ENCODE measurements at places on chromosomes 11 and 22. TPM values are rescaled to one million over a fixed set of nuclear protein-coding genes. Genes with fewer than 3 reads are reported as not detected.

ANO9 gene
- 63.9 TPM for total RNA-seq

- no peaks in the 10 kb centered on the region for H3K36me3 ChIP-seq
- DNase-seq, result no peak
- H3K4me3 ChIP-seq, result no peak overlapping the region
- H3K27me3 ChIP-seq, result no peaks in the 10 kb centered on the region
- no peaks in the 10 kb centered on the region for H3K4me1 ChIP-seq
Measured at GRCh38 chr11:19253817-19254216, 13.1 kb upstream of the E2F8 start.

DNA sequence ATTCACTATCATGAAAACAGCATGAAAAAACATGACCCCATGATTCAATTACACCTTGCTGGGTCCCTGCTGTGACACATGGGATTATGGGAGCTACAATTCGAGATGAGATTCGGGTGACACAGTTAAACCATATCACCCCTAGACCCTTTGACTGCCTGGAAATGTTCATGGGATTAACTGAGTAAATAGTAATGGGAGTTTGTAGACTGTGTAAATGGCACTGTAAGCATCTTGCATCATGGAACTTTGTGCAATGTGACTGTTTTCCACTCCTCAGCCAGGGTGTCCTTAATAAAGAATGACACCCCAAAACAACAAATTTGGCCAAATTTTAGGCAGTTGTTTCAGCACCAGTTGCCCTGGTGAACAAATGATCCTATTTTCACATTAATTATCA, 7.9 kb upstream of the SLC22A25 start:
- H3K4me3 ChIP-seq, result no peak overlapping the region
- no peaks in the 10 kb centered on the region for H3K4me1 ChIP-seq
- DNase-seq, result no peak
- peaks cover 6% of the 10 kb centered on the region for H3K27me3 ChIP-seq
- no peak overlapping the region for H3K27ac ChIP-seq
- H3K36me3 ChIP-seq, result no peaks in the 10 kb centered on the region

FUT4 gene
- total RNA-seq, result 3.7 TPM

DNA sequence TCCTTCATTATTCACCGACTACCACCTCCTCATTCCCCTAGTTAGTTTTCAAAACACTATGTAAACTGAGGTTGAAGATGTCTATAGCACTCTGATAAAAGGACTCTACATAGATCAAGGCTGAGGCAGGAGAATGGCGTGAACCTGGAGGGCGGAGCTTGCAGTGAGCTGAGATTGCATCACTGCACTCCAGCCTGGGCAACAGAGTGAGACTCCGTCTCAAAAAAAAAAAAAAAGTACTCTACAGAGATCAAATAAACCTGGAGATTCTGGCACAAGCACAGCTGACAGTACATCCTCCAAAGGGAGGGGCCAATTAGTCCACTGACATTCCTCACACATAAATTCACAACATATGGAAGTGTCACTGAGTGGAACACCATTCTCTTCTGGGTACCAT, 31.0 kb downstream of the TSG101 start:
- no peak overlapping the region for H3K4me3 ChIP-seq
- DNase-seq, result no peak
- no peak overlapping the region for H3K27ac ChIP-seq

CHRDL2 gene
- total RNA-seq, result not detected

CHRM1 gene
- total RNA-seq, result not detected

GRCh38 chr11:33942954-33943353, 51.1 kb upstream of the LMO2 start:
- no peak overlapping the region for H3K27ac ChIP-seq
- DNase-seq, result no peak
- no peaks in the 10 kb centered on the region for H3K27me3 ChIP-seq
- H3K4me3 ChIP-seq, result no peak overlapping the region
- H3K36me3 ChIP-seq, result no peaks in the 10 kb centered on the region

DNA sequence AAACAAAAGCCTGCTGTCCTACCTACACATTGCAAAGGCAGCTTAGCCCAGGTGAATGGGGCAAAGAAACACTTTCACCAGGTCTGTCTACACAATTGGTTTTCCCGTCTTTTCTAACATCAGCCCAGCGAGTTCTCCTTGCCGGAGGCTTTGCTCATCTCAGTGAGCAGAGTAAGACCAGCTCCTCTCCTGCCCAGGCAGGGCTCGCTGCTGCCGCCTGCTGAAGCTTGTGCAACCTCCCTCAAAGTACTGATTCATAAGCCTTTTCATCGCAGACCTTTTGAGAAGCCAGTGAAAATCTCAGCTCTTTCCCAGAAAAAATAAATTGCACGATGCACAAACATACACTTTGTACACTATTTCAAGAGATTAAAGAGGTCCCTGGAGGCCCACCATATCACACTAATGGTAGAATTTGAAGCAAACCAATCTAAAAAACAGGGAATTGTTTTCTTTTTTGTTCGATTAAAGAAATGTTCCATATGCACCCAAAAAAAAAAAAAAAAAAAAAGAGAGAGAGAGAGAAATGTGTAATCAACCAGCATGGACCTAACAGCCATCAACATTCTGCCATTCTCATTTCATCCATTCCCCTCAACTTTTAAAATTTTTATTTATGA, 328.1 kb upstream of the MPPED2 start:
- no peaks in the 10 kb centered on the region for H3K4me1 ChIP-seq
- DNase-seq, result peak; percentile 4
- H3K36me3 ChIP-seq, result no peaks in the 10 kb centered on the region
- no peak overlapping the region for H3K27ac ChIP-seq
- no peak overlapping the region for H3K4me3 ChIP-seq

DNA sequence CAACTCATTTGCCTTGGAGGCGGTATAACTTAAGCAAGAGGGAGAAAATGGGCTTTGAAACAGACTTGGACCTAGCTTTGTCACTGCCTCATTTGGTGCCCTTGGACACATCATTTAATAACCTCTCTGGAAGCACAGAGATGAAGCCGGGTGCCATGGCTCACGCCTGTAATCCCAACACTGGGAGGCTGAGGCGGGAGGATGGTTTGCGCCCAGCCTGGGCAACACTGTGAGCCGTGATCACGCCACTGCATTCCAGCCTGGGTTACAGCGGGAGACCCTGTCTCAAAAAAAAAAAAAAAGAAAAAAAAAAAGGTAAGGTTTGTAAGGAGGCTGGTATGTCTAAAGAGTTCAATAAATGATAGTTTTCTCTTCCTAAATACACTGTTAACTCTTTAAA, 806 bp downstream of the COA4 start:
- no peaks in the 10 kb centered on the region for H3K27me3 ChIP-seq
- H3K4me1 ChIP-seq, result peaks cover 19% of the 10 kb centered on the region
- peaks cover 39% of the 10 kb centered on the region for H3K36me3 ChIP-seq
- H3K27ac ChIP-seq, result no peak overlapping the region

DNA sequence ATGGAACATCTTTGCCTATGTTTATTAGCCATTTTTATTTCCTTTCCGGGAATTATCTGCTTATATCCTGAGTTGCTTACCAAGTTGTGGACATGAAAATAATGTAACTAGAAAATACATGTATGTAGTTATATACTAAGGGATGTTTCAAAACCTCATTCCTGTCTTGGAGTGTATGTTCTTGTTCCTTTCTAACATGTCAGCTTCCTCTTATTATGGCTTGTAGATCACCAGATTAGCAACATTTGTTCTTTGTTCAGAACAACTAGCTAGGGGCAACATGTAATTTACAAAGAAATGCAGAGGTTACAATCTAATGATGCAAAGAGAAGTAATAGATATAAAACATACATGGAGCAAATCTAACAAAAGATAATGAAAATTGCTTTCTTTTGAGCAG, 13.1 kb upstream of the TMEM123 start:
- H3K27ac ChIP-seq, result peak overlapping the region; percentile 9
- H3K27me3 ChIP-seq, result no peaks in the 10 kb centered on the region
- H3K4me3 ChIP-seq, result peak overlapping the region; percentile 31
- no peak for DNase-seq

DNA sequence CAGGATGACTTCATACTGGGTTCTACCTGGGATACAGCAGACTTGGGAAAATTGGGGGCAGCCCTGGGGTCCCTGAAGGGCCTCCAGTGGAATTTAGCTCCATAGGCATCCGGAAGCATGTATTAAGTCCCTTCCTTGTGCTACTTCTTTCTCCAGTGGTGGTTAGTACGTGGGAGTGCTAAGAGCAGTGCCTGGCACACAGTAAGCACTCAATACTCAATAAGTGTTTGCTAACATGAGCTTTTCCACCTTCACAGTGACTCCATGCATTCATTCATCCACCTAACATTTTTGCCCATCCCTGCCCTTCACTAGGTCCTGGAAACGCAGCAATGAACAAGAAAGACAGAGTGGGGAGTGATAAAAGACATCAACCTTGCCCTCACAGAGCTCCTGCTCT, 120.5 kb downstream of the MN1 start:
- no peak overlapping the region for H3K4me3 ChIP-seq
- no peak overlapping the region for H3K27ac ChIP-seq
- H3K36me3 ChIP-seq, result no peaks in the 10 kb centered on the region
- no peaks in the 10 kb centered on the region for H3K4me1 ChIP-seq
- H3K27me3 ChIP-seq, result no peaks in the 10 kb centered on the region

GRCh38 chr11:73995731-73996130, 13.1 kb upstream of the UCP2 start:
- H3K27me3 ChIP-seq, result no peaks in the 10 kb centered on the region
- peaks cover 91% of the 10 kb centered on the region for H3K4me1 ChIP-seq
- peak; percentile 67 for DNase-seq

- peak; percentile 51 for DNase-seq
- H3K36me3 ChIP-seq, result no peaks in the 10 kb centered on the region
- peaks cover 39% of the 10 kb centered on the region for H3K4me1 ChIP-seq
- H3K27ac ChIP-seq, result peak overlapping the region; percentile 6
- no peak overlapping the region for H3K4me3 ChIP-seq
Measured at GRCh38 chr11:34650528-34650927, 29.6 kb downstream of the EHF start.

DNA sequence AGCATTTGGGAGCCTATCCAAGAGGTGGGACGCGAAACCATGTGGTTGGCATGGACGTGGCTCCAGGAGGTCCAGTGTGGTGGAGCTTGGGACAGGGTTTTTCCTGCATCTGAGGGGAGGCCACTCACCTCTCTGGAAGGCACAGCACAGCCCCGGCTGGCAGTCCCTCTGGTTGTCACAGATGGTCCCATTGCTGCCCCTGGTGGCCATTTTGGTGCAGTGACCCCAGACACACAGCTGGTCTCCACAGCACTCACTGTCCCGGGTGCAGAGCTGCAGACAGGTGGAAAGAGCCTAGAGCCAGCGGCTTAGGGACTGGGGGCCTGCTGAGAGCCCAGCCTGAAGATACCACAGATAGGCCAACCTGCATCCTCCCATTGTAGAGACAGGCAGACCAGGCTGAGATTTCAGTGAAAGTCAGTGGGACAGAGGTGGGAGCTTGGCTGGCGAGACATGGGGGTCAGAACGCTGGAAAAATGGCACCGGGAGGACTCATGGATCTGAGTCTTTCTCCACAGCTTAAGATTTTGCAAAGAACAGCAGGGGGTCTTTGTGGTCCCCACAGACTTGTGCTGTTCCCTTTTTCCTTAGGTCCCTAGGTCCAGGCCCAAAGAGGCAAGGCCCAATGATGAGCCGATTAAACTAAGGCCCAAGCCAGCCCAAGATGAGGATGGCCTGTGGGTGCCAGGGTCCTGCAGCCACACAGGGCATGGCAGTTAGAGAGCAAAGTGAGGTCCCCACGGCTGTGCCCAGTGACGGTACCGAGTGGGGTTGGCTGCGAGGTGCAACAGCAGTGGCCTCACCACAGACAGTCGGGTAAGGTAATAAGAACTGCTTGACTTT, 41.4 kb downstream of the DKK3 start:
- peak; percentile 50 for DNase-seq
- H3K36me3 ChIP-seq, result no peaks in the 10 kb centered on the region
- no peak overlapping the region for H3K27ac ChIP-seq
- H3K4me1 ChIP-seq, result no peaks in the 10 kb centered on the region
- no peaks in the 10 kb centered on the region for H3K27me3 ChIP-seq

LYVE1 gene
- not detected for total RNA-seq

DNA sequence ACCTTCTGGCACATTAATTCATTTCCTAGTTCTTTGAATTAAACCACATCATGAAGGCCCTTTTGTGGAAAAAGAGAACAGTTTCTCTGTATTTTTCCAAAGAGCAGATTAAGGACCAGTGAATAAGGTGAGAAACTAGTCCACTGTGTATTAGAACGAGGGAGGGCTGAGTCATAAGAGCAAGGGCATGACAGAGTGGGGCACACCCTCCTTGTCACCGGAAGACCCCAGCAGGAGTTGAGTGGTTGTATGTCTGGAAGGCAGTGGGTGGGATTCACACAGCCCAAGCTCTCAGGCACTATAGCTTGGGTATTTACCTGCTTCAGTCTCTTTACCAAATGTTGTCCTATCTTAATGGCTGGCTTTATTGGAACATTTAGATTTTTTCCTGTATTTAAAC, 86.8 kb downstream of the BMAL1 start:
- H3K36me3 ChIP-seq, result peaks cover 1% of the 10 kb centered on the region
- no peaks in the 10 kb centered on the region for H3K4me1 ChIP-seq
- DNase-seq, result no peak
- no peaks in the 10 kb centered on the region for H3K27me3 ChIP-seq
- H3K27ac ChIP-seq, result no peak overlapping the region

PRG3 gene
- not detected for total RNA-seq

DNA sequence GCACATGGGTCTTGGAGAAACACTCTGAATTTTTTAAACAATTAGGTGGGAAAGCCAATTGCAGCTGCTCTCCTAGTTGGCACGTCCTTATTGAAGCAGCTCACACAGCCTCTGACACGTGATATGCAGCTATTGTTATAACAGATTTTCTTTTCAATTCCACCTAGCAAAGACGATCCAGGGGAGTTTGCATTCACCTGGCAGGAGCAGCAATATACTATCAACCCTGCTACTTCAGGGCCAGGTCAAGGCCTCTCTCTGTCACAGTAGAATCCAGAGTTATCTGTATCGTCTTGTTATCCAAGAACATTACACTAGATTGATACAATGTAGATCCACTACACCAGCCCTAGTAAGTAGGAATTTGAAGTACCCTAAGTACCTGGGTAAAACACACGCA, 8.3 kb downstream of the KRTAP5-11 start:
- no peak overlapping the region for H3K27ac ChIP-seq
- no peaks in the 10 kb centered on the region for H3K27me3 ChIP-seq
- no peaks in the 10 kb centered on the region for H3K4me1 ChIP-seq
- DNase-seq, result no peak

Measured in B cell (primary cell).